Activated naive CD4-positive, alpha-beta T cell (primary cell): ENCODE measurements at places on chromosomes 12 and 14.

DNA sequence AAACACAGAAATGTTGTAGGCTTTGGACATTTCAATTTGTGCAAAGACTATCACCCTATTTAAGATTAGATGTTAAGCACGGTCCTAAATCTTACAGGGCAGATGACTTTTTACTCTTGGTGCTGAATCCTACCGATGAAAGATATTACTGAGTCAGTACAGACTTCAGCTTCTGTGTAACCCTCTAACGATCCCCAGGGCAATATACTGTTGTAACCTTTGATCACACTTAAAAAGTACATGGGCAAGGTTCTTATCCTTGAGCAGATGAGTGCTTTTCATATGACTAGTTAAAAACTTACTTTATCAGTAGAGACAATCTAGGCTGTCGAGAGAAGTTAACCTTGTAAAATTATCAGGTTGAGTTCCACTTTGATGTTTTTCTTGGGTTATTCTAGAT lies 22.5 kb downstream of the PDE3A start:
- DNase-seq = no peak

DNA sequence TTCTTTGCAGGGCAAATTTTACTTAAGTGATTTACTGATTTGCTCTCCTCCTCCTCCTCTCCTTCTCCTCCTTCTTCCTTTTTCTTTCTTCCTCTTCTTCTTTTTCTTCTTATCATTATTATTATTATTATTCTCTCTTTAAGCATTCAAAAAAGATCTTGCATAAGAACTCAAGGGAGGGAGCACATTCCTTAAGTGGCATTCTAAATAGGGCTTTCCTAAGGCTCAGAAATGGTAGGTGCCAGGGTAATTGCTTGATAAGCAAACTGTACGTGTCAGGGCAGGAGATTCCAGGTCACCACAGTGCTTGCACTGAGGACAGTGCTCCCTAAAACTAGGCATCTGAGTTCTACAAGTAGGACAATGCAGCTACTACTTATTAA lies 92.4 kb downstream of the SPTSSA start:
- no peak for DNase-seq

DNA sequence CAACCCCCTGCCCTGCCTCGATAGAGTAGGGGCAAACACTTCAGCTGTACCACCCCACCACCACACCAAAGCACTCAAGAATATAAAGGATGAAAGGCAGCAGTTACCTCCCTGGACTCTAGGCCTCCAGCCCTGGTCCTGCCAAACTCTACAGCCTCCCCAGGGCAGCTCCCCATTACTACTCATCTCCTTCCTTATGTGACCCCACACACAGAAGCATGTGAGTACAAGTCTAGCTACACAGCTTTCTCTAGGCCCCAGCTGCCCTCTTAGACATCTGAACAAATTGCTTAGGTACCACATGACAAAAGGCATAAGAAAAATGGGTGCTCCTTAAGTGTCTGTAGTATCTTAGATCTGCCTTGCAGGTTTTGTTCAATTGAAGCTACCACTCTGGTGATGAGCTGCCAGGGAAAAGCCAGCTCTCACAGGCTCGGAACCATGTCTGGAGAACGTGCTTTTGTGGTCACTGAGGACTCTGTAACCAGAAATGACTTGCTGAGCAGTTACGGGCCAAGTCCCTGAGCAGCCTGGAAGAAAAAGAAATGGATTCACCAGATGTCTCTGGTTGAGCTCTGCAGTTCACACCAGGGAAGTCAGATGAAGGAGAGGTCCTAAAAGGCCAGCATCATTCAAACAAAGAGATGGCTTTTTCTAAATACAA lies 32.8 kb downstream of the FMNL3 start:
- no peak for DNase-seq

- DNase-seq = no peak
Observed at GRCh38 chr12:80860206-80860605, 77.5 kb downstream of the LIN7A start.

DNA sequence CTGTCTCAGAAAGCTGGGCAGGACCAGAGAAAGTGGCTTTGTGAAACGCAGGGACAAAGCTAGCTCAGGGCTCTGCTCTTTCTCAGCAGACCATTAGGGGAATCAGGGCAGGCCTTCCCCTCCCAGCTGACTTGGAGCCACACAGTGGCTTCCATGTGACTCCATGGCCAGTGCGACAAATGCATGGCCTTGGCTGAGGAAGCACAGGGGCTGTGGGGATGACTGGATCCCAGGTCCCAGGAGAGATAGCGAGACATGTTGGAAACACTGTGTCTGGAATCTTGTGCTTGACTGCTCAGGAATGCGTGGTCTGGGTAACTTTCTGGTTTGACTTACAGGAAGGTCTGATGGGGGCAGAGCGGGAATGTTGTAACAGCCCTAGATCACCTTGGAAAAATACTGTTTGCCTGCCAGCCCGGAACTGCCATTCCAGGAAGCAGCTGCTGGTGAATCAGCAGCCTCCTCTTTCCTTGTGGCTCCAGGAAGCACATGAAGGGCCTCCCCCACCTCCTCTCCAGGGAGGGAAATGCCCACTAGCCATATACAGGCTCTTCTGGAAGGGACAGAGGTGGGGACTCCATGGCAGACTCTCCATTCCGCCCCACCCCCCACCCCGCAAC lies 133.5 kb upstream of the HIF1A start:
- DNase-seq = no peak

- no peak for DNase-seq
Observed at GRCh38 chr12:10214136-10214894, 1.6 kb downstream of the GABARAPL1 start.

DNA sequence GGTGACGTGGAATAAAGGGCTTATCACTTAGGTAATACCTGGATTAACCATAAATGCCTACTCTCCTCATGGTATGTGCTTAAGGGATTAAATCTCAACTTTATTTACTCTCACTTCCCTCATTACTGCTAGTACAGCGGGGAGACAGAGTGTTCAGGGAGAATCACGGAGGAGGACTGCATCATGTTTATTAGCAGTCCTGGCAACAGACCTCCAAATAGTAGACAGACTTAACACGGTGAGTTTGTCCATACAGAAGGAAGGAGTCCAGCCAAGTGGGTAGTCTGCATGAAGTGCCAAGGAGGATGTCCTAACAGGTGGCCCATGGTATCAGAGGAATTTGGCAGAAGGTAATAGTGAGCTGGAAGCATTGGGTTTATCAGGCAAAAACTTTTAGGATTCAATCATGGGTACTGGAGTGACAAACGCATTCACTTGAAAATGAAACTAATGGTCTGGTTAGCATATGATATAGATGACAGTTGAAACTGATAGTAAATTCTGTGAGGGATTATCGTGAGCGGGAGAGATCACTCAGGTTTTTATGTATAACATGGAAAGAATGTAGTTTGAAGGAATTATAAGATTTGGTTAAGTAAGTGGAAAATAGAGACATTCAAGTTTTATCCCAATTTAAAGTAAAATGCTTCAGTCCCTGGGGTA lies 471.8 kb downstream of the TMEM117 start:
- DNase-seq = no peak

DNA sequence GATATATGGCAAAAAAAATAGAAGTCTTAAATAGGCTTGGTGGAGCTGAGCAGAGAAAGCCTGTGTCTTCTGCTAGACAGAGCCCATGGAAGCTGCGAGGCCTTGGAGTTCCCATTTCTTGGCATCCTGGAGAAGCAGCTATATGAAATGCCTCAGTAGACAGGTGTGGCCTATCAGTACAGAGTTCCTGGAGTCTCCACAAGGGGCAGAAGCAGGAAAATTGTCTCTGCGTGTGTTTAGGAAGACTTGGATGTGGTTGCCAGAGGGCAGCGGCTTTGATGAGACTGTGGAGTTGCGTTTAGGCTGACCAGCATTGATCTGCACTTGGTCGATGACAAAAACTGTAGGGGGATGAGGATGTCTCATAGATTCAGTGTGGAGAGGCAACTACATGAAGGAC lies 334.5 kb upstream of the SEL1L start:
- no peak for DNase-seq

GRCh38 chr12:85466890-85467289 lies 186.9 kb downstream of the ALX1 start:
- no peak for DNase-seq

DNA sequence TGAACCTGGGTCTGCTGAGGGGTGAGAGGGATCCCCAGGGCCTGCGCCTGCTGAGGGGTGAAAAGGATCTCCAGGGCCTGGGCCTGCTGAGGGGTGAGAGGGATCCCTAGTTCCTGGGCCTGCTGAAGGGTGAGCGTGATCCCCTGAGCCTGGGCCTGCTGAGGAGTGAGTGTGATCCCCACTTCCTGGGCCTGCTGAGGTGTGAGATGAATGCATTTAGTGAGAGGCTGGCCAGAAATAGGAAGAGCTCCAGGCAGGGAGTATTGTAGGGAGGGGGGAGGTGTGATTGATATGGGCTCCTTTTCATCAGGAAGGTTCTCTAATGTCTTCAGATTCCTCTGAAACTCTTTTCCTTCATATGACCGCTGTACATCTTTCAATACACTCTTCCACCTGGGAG lies 43.0 kb downstream of the FAM186A start:
- no peak for DNase-seq

GRCh38 chr12:114245555-114245954 lies 160.4 kb downstream of the TBX5 start:
- DNase-seq = no peak

DNA sequence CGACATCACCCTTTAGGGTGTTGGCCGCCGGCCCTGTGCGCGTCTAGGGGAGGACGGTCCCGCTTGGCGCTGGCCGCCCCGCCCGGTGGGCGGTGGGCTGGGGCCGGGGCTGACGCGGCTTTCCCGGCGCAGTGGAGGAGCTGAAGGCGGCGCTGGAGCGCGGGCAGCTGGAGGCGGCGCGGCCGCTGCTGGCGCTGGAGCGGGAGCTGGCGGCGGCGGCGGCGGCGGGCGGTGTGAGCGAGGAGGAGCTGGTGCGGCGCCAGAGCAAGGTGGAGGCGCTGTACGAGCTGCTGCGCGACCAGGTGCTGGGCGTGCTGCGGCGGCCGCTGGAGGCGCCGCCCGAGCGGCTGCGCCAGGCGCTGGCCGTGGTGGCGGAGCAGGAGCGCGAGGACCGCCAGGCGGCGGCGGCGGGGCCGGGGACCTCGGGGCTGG lies 3.6 kb downstream of the TNFAIP2 start:
- DNase-seq = no peak

DNA sequence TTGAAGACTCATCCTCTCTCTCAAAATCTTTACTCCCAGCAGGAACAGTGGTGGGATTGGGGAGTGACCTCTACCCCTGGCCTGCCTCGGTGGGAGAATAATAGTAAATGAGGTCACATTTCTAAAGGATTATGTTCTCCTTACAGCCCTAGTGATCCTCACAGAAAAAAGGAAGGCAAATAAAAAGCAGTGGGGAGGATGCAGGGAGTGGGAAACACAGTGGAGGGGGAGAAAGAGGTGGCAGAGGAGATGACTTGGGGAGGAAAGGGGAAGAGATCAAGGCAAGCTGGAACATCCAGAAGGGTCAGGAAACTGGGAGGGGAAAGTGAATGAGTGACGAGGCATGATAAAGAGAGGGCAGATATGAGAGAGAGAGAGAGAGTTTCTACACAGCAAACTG lies 8.3 kb upstream of the SYNDIG1L start:
- DNase-seq = no peak

DNA sequence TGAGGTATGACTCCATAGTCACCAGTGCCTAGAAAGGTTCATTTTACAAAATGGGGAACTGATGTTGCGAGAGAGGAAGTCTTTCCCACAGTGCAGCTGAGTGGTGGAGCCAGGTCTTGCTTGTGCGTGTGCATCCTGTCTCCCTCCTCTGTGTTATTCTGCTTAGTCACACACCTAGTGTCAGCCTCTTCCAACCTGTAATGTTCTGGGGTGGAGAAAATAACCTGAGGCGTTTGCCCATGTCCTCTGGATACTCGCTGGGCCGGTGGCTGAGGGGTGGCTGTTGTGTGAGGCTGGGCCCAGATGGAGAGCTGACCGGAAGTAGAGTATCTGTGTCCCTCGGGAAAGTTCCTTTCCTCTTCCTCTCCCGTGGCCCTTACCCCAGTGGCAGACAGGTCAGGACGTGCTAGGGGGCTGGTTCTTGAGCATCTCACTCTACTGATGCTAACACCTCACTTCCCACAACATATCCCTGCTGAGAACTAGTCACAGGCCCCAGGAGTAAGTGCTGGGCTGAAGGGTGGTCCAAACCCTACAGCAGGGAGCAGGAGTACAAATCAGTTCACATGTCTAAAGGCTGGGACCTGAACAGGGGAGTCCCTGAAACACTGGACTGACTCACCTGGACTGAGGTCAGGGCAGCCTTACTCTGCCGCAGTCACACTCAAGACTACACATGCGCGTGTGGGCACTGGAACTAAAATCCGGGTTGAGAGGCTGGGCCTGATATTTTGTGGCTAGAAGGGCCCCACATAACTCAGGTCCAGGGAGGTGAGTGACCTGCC lies 7.0 kb downstream of the MLF2 start:
- no peak for DNase-seq

DNA sequence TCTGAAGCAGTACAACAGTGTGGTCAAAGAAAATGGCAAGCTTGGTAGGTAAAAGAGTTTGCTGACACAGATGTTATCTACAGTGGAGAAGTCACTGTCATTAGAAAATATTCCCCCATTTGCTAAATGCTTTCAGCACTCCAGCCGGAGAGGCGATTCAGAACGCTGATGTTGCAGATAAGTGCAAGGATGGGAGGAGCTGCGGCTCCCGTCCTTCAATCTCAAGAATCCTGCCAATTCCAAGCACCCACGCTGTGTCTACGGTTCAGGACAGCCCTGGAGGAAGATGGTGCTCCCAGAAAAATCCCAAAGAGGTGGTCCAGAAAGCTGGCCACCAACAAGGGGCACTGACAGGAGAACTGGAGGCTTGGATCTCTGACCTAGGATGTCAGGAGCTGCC lies 79.1 kb downstream of the ZFP36L1 start:
- DNase-seq = no peak

DNA sequence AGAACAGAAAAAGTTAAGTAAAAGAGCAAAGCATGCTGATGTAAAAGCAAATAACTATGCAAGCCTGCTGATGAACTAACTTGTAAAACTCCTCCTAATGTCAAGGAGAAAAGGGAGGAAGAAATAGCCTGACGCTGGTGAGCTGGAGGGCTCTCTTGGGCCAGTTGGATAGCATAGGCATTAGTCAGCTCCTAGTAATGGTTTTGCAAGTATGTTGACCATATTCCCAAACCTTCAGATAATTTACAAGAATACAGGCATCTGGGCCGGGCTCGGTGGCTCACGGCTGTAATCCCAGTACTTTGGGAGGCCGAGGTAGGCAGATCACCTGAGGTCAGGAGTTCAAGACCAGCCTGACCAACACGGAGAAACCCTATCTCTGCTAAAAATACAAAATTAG lies 871.4 kb downstream of the C12orf50 start:
- no peak for DNase-seq
